Esophagus muscularis mucosa (tissue), 4 donors: ENCODE measurements at places on chromosomes 1 and 21. TPM values are rescaled to one million over a fixed set of nuclear protein-coding genes. Genes with fewer than 3 reads are reported as not detected.

DENND2D gene
- 5.7 TPM for total RNA-seq

C8A gene
- not detected for total RNA-seq

S100A7 gene
- not detected for total RNA-seq

PKLR gene
- total RNA-seq: not detected

TUT4 gene
- 58.6 TPM for total RNA-seq

MROH7 gene
- 20.8 TPM for total RNA-seq

CLCA2 gene
- total RNA-seq: not detected

GBP7 gene
- total RNA-seq: not detected

ADAMTSL4 gene
- 33.6 TPM for total RNA-seq

ZNF593 gene
- total RNA-seq: 41.6 TPM

CELF3 gene
- total RNA-seq: 0.23 TPM

ENAH gene
- 198 TPM for total RNA-seq

OR2T12 gene
- total RNA-seq: not detected

AIM2 gene
- not detected for total RNA-seq

DNA sequence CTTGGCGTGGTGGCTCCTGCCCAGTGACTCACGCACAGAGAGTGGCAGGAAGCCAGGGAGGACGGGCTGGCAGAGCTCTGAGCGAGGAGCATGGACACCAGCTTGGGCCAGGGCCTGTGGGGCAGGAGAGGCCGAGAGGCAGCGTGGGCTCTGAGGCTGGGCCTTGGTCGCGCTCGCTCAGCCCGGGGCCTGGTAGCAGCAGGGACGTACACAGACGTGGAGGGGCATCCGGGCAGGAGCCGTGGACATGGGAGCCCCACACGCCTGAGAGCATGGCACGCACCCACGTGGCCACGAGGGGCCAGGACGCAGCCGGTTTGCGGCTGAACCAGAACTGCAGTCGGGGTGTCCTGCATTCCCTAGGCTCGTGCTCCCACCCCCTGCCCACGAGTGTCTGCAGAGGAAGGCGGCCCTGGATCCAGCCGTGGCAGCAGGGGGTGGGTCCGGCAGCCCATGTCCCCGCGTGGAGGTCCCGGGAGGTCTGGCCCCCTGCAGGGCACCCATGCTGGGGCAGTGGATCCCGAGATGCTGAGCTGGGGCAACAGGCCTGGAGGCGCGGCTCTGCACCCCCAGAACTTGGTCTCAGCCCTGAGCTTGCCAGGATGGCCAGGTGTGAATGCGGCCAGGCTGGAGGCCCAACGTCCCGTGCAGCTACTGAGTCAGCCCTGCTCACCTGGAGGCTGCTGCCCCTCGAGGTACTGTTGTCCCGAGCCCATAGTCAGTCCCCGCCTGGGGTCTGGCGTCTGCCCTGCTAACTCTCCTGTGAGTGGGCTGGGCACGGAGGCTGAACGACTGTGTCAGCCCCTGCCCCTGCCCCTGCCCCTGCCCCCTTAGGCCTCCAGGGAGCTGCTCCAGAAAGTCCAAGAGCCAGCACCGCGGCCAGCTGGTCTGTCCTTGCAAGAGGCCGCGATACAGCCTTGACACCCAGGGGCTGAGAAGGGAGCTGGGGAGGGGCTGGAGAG, 61.6 kb downstream of the SLX9 start:
- DNase-seq: no peak

- no peak for DNase-seq
Observed at GRCh38 chr1:206512058-206512850, 4.9 kb downstream of the RASSF5 start.

DNA sequence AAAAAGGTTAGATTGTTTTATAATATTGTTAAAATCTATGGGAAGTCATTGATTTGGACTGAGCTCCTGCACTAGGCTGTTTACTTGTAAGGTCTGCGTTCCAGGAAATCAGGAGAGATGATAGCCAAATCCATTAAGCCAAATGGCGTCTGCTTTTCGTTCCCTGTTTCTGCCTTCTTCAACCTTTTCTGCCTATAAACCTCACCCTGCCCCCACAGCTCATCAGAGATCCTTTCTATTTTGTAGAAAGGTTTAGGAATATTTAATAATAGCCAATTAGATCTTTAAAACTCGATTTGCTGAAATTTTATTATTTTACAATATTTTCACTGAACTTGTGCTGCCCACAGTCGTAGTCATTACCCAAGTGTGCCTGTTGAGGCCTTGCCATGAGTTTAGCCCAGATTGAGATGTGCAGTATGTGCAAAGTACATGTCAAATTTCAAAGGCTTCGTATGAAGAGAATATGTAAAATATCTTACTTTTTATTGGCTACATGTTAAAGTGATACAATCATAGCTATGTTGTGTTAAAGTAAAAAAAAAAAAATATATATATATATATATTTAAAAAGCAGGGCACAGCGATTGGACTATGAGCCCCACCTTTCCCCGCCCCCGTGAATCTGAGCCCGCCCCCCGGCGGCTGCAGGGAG, 444 bp upstream of the IARS2 start:
- DNase-seq: no peak

- DNase-seq: no peak
Observed at GRCh38 chr21:25405984-25406383, 201.3 kb downstream of the MRPL39 start.

GRCh38 chr1:36542024-36542961, 59.6 kb upstream of the CSF3R start:
- DNase-seq: no peak

- DNase-seq: no peak
Observed at GRCh38 chr1:26285366-26286063, 5.6 kb downstream of the SH3BGRL3 start.

DNA sequence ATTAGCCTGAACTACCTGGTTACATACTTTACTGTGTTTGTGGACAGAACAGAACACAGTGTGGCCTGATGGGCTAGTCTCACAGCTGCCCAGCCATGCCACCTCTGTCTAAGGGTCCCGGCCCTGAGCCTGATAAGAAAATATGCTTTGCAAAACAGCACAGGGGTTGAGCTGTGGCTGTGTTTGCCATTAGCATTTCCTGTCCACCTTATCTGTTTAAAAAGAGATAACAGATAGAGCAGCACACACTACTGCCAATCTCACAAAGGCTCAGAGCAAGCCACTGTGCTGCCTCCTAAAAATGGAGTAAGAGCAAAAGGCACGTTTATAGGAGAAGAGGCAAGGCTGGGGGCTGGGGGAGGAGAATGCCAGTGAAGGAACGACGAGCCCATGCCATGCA, 95.0 kb downstream of the SUSD4 start:
- DNase-seq: no peak

- DNase-seq: no peak
Observed at GRCh38 chr1:232040260-232040659, 413.7 kb downstream of the DISC1 start.

GRCh38 chr1:63615768-63616420, 22.7 kb downstream of the PGM1 start:
- DNase-seq: no peak

- DNase-seq: no peak
Observed at GRCh38 chr1:182348961-182349747, 42.4 kb downstream of the GLUL start.

DNA sequence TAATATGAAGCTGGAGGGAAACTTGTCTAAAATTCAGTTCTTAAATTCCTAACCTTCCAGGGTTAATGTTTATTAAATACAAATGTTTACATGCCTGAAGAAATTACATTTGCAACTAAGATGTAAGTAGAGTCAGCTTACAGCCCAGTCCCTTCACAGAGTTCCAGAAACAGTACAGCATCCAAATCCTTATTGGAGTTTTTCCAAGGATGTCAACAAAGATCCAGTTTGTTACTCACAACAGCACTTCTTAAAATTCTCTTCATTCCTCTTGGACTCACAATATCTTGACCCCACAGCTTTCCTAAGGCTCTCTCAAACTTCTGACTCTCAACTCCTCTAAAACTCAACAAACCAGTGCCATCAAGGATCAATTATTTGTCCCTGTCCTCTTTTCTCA, 50.1 kb upstream of the RWDD3 start:
- DNase-seq: no peak

DNA sequence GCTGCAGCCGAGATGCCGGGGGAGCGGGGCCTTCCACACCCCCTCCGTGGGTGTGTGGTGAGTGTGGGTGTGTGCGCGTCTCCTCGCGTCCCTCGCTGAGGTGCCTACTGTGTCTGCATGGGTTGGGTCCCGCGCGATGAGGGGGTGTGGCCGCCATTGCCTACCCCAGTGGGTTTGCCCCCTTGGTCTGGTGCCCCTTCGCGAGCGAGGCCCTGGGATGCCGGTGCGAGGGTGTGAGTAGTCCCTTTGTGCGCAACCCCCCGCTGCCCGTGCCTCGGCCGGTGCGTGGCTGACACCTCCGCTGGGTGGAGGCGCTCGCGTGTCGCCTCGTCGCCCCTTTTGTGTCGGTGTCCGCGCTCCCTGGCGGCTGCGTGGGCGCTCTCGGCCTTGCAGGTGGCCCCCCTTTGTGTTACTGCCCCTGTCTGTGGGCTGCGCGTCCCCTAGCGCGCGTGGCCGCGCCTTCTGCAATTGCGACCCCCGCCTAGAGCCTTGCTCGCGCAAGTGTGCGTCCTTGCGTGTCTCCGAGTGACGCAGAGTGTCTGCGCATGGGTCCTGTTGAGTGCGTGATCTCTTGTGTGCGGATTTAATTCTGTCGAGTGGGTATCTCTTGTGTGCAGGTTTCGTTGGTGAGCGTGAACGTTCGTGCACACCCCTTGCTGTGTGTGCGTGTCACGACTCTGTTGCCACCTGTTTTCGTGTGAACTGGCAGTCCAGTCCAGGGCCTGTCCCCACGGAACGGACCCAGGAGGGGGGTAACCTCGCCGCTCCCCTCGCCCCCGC, 553 bp downstream of the TTC3 start:
- no peak for DNase-seq

- no peak for DNase-seq
Observed at GRCh38 chr1:84253891-84254290, 47.6 kb upstream of the SAMD13 start.

- no peak for DNase-seq
Observed at GRCh38 chr21:24339406-24339805, 1267.9 kb downstream of the MRPL39 start.

GRCh38 chr1:3068564-3069431, at the start of gene PRDM16:
PRDM16 (plus strand) TSS chr1:3069203; CDS start chr1:3069260, 57 bp downstream.
- DNase-seq: no peak

- DNase-seq: no peak
Observed at GRCh38 chr21:31185663-31186062, 147.4 kb upstream of the KRTAP19-8 start.

DNA sequence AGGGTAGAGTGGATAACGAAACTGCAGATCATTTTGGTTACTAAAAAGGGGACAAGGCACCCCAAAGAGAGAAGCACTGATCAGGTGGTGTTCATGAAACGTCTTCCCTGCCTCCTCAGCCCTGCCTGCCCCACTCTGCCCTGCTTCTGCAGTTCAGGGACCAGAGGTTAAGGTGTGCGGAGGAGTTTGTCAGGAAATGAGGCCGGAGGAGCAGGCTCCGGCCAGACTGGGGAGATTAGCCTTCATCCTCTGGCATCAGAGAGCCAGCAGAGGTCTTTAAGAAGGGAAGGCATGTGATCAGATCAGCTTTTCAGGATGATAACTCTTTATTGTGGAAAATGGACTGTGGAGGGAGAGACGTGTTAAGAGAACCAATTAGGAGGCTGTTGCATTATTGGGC, 291.9 kb upstream of the NR5A2 start:
- no peak for DNase-seq

DNA sequence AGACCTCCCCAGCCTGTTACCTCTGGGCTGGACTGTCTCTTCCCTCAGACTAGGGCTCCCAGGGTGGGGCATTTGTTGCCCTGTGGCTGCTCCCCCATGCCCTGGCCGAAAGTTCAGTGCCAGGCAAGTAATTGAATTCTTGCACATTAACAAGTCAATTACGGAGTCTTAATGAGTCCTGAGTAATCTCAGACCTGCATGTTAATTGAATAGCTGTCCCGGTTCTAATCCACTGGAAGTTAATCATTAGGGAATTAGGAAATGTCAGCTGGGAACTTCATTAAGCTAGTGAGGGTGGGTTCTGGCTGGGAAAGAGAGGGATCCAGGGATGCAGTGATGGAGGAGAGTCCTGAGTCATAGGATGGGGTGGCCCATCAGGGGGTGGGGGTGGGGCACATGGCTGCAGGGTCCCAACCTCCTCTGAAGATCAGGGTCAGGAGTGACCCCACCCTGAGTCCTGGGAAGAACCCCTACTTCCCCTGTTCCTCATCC, 47.1 kb upstream of the CSF3R start:
- DNase-seq: no peak

- DNase-seq: no peak
Observed at GRCh38 chr1:8382608-8383505, 64.9 kb downstream of the SLC45A1 start.

- DNase-seq: no peak
Observed at GRCh38 chr1:203324105-203325025, 19.0 kb downstream of the BTG2 start.

DNA sequence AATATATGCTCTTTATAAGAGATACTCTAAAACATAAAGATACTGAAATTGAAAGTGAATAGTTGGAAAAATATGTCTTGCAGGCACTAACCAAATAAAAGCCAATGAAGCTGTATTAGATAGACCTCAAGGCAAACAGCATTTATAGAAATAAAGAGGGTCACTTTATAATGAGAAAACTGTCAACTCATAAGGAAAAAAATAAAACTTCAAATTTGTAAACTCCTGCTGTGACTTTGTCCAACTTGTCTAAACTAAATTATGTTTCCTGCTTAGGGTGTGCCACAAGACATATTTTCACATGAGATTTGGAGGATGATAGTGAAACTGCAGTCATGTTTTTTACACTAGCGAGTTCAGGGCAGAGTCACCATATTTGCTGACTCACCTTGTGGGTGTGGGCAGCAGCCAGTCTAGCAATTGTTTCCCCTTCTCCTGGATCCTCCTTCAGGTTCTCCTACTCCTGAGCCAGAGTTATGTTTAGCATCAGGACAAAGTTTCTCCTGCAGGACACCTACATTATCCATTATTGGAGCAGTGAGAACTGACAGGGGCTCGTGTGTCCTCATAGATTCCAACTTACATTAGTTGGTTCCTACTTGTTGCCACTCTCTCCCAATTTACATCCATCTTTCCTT, 43.8 kb downstream of the CD53 start:
- no peak for DNase-seq

DNA sequence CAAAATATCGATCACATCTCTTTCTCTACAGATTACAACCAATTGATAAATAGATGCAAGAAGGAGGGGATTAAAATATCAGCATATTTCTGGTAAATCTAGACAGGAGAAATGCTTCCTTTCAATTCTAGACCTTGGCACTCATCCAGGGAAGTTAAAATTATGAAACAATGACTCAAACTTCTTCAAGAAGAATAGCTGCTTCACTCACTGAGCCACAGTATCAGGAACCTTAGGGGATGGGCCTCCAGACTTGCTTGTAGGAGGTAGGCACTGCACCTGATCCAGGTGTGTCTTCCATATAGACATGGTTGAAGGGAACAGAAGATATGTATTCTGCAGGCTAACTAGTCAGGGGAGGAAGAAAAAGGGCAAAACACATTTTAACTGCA, 9.8 kb downstream of the SLAMF7 start:
- no peak for DNase-seq
